NCI-H226 (cell line): ENCODE measurements at places on chromosomes 2 and 18.

DNA sequence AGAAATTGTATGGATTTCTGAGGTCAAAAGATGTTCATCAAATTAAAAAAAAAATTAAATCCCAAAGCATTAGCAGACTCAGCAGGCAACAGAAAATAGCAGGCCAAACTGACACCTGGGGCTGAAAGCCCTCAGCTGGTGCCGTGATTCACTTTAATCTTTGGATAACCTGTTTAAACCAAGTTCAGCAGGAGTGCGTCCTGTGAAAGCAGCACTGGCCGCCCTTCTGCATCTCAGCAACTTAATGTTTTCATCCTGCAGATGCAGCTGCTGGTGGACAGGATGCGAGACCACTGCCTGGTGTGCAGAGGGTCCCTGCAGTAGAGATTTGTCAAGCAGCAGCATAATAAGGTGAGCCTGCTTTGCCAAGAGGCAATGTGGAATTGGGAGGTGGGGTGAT lies 41.2 kb downstream of the CCDC68 start:
- DNase-seq: no peak

DNA sequence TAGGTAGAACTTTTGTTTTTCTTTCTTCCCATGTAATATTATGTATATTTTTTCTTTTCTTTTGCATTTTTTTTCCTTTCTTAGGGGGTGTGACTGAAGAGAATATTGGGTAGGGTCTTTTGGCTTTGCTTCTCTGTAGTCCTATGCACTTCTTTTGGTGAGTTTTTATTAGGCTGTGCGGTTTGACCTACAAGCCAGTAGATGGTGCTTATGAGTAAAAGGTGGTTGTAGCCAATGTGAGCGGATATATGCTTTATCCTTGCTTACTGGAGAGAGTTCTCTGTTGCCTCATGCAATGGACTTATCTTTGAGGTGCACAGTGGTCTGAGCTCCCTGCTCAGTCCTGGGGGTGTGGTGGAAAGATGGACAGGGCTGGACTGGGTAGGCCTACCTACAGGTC lies 52.7 kb downstream of the DSEL start:
- DNase-seq: no peak

GRCh38 chr2:40113272-40113968 lies 334.4 kb upstream of the THUMPD2 start:
- DNase-seq: no peak

DNA sequence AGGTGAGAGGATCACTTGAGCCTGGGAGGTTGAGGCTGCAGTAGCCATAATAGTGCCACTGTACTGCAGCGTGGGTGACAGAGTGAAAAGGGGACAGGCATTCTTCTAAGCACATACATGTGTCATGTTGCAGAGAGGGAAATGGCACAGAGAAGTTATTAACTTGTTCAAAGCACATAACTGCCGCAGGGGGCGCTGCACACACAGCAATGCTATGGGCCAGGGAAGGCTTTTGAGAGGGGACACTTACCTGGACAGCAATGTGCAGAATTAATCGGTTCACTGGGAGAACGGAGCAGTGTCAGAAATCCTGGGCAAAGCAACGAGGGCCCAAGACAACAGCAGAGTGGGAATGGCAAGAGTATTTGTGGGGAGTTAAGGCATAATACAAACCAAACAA lies 2.4 kb downstream of the SCYGR8 start:
- DNase-seq: no peak

DNA sequence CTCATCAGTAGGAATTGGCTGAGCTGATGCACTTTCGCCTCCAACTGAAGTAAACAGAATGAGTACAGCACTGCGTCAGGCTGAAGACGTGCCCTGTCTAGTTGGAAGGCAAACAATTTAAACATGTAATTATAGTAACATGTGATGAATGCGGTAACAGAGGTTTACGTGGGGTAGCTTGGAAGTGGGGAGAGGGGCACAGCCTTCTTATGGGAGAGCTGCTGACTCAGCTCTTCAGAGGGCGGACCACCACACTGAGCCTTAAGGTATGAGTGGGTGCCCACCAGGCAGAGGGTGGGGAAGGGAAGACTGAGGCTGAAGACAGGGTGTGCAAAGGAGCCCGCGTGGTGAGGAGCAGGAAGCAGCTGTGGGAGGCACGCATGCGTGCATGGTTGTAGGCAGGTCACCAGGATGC lies 6.2 kb upstream of the EHD3 start:
- DNase-seq: no peak

DNA sequence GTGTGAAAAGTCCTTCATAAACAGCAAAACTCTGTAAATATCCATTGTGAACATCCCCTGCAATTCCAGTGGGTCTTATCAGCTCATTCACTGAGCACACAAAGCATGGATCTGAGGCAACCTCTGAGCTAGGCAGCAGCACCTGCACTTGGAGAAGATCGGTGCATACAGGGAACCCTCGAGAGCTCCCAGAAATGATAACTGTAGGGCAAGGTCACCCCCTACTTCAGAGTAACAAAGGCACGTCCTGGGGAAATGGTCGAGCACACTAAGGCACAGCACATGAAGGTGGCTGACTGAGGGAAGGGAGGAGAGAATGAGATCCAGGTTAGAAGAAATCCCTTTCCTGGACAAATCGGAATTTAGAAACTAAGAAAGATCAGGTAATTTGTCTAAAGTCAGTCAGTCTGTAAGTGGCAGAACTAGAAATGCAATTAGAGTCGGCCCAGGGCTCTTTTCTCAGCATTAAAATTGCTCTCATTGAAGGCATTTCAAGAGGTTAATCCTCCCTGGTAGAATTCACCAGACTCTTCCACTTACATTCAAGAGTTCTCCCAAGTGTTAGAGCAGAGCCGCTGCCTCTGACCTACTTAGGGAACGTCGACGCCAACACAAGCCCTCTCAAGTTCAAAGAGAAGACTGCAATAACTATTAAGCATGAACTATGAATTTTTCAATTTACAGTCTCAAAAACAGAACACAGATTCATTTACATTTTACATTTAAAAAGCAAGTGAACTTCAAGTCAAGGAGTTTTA lies 45.9 kb downstream of the PXDN start:
- no peak for DNase-seq

GRCh38 chr2:120250640-120251039 lies 2.0 kb upstream of the RALB start:
- DNase-seq: no peak

GRCh38 chr2:147844697-147845410 lies at the start of gene ACVR2A:
ACVR2A (plus strand) TSS chr2:147845029; CDS start chr2:147845153, 124 bp downstream.
- DNase-seq: peak; percentile 34

DNA sequence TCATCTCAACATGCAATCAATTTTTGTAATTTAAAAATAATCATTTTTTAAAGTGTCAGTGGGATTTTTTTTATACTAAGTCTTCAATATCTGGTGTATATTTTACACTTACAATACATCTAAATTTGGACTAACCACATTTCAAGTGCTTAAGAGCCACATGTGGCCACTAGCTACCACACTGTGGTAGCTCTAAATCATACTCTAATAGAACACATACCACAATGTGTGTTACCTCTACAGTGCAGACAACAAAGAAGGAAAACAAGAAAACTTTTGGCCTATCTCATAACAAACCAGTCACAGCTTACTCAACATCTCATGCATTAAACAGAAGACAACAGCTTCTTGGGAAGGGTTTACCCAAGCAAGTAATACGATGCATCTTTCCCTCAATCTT lies 24.5 kb downstream of the PIAS2 start:
- DNase-seq: no peak

DNA sequence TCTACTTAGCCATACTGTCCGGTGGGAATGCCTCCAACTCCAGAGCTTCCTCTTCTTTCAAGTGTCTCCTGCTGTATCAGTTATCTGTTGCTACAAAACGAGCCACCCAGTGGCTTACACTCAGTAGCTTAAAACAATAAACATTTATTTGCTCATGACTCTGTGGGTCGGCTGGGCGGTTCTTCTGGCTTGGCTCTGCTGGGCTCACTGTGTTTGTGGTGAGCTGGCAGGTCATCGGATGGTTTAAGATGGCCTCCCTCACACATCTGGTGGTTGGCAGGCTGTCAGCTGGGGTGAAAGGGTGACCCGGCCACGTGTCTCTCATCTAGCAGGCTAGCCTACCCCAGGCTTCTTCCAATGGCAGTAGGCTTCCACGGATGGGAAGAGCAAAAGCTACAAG lies 122.4 kb upstream of the SLC1A4 start:
- DNase-seq: no peak

- no peak for DNase-seq
These were observed 30.5 kb downstream of the ZNF516 start for GRCh38 chr18:76464281-76465259.

DNA sequence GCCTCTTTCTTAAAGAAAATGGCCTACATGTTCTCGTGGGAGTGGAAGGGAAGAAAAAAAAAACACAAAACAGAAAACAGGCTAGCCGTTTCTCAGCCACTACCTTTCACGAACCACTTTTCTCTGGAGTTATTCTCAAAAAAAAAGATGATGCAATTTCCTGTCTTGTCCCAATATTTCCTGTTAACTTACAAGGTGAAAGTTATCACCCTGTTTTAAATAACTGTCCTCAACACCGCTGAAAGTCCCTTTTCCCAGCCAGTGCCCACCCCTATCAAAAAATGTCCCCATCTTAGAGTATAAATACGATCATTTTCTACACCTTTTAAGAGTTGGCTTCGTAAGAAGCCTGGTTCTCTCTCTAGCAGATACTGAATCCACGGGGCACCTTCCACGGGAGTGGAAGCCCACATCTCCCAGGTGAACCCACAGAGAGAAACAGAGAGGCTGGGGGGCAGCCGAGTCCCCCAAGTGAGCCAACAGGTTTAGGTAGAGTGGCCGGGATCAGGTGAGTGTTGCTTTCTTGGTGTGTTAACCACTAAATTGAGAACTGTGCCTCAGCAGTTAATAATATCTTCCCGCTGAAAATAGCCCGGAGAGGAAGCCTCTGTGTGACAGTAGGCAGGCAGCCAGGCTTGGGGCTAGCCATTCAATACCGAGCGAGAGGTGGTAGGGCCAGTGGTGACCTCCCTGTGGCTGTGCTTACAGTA lies 15.9 kb downstream of the SMAD7 start:
- DNase-seq: no peak

- DNase-seq: no peak
These were observed 68.1 kb downstream of the MYOM1 start for GRCh38 chr18:3151399-3152264.

DNA sequence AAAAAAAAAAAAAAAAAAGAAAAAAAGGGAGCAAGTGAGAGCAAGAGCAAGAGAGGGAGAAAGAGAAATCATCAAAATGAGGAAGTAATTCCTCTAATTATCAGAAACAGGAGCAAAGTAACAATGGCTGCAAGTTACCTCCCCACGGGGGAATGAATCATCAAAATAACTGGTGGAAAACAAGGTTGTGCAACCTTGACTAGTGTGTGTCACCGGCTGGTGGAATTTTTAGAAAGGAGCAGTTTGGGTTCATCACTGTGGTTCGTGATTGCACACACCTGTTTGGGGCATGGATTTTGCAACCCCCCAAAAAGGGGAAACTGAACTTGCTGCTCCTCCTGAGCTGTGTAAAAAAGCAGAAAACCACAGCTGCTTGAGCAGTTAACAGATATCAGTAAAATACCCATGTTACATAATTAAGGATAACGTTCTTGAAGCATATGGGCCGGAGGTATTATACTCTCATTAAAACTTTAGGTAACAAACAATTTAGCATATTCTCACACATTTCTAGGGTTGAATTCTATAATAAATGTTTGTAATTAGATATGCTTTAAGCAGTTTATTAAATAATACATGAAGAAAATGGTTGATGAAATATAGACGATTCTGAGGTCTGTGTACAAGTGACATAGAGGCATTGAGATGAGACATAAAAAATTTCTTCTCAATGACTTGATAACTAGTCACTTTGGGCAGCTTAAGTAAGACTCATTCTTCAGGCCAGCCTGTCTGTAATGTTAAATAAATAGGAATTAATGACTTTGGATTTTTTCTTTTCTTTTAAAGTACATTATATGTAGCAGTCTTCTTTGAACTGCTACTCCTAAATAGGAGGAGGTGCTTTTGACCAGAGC lies 184.2 kb upstream of the ZEB2 start:
- DNase-seq: peak; percentile 55

DNA sequence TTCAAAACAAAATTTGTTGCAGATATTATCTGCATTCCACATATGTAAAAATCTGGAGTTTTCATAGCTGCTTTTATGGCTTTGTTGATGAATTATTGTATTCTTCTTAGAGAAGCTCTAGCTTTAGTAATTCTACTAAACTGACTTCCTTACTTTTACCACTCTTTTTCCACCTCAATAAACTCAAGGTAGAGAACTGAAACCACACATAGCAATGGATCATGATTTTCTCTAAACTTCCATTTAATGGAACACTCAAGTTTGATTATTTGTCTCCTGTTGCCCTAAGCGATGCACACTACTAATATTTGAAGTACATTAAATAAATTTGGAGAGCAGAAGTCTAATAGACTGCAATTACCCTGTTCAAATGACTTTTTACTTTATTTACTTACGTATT lies 192.0 kb downstream of the NBAS start:
- DNase-seq: no peak

DNA sequence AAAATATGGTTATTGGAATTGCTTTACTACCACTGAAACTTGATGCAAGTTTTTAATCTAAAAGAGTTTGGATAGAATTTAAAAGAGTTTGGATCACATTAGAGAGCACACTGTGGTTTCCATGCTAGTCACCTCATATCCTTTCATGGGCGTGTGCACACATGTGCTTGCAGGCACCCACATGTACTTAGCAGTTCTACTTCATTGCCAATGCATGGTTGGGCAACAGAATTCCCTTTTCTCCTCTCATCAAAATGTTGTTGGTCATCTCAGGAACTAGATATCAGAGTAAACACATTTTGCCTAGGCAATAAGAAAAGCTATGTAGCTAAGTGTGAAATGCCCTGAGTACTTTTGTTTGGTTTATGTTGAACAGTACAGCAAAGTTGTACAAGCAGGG lies 254.1 kb upstream of the RASGRP3 start:
- DNase-seq: no peak

GRCh38 chr2:238785528-238785860 lies 62.4 kb upstream of the TWIST2 start:
- DNase-seq: no peak

DNA sequence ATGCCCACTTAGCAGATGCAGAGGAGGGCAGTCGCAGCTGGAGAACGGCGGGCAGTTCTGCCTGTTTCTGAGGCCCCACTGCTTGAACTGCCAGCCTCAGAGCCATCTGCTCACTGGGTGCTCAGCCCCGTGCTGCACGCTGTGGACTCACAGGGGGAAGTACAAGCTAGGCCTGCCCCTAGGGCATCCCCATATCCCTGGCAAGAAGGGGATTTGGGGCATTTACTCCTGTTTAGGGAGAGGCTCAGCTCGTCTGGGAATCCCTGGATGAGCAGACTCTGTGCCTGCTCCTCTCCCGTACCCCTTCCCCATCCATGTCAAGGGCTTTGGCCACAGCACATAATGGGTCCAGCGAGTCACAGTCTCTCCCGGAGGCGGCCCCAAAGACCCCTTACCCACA lies 169.8 kb upstream of the PKDCC start:
- DNase-seq: no peak

- DNase-seq: no peak
These were observed 46.2 kb upstream of the CCDC141 start for GRCh38 chr2:179096090-179096489.

DNA sequence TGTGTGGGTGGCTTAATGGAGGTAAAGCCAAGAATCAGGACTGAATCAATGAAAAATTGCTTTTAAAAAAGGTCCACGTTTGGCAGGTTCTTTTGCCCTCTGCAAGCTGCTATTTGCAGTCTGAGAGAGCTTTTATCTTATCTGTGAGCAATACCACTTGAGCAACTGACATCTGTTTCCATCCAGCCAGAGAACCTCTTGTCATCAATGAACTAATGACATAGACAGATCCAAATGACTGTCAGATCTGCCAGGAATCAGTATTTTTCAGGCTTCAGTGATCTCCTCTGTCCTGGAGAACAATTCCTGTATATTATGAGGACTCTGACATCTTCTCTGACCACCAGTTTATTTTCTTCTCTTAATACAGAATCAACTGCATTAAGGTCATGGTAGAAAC lies 608.1 kb downstream of the LRP1B start:
- no peak for DNase-seq
